ENCODE measurements at places on chromosomes 1 and 21. TPM values are rescaled to one million over a fixed set of nuclear protein-coding genes. Genes with fewer than 3 reads are reported as not detected.

RBM11 gene
- total RNA-seq, result not detected

KCNT2 gene
- 2.5 TPM for total RNA-seq

SPATA17 gene
- 0.50 TPM for total RNA-seq

IGSF9 gene
- total RNA-seq, result not detected

CHI3L2 gene
- total RNA-seq, result 2.5 TPM

CFHR2 gene
- not detected for total RNA-seq

MAEL gene
- total RNA-seq, result not detected

TTC39A gene
- 1.5 TPM for total RNA-seq
